Spinal cord (tissue), 10 donors: ENCODE measurements at places on chromosomes 7 and 10. TPM values are rescaled to one million over a fixed set of nuclear protein-coding genes. Genes with fewer than 3 reads are reported as not detected.

The AKR1C1 gene
- 20.2 TPM for total RNA-seq

The MGAM2 gene
- total RNA-seq: 0.33 TPM

The HSPA12A gene
- 35.1 TPM for total RNA-seq

The CAV2 gene
- total RNA-seq: 30.7 TPM

The MNX1 gene
- total RNA-seq: 1.2 TPM

GRCh38 chr10:132392184-132392800, 4.7 kb upstream of the PWWP2B start:
- DNase-seq: no peak
- H3K4me1 ChIP-seq: peaks cover 30% of the 10 kb centered on the region
- no peaks in the 10 kb centered on the region for H3K36me3 ChIP-seq

GRCh38 chr7:23600236-23600635, 3.1 kb downstream of the CCDC126 start:
- no peak for DNase-seq
- no peak overlapping the region for H3K27ac ChIP-seq
- no peaks in the 10 kb centered on the region for H3K36me3 ChIP-seq
- H3K4me3 ChIP-seq: no peak overlapping the region

DNA sequence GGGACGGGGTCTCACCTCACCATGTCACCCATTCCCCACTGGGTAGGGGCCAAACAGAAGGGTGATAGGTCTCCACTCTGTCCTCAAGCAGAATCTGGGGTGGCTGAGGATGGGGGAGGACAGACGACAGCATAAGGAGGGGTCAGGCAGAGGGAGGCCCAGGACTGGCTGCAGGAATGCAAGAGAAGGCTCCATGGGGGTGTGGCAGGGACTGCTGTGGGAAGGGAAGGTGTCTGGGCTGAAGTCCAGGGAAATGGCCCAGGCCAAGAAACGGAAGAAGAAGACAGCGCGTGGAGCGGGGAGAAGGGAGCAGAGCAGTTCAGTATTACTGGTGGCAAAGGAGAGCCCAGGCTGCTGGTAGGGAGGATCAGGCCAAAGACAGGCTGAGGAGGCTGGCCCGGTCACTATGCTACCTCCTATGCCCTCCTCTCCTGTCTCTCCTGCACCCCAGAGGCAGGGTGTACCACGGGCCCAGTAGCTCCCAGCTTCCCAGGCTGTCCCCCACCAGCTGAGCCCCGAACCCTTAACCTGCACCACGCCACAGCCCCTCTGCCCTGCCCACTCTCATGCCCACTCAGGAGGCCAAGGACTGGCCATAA, 60.9 kb downstream of the GRB10 start:
- no peak overlapping the region for H3K27ac ChIP-seq
- no peak for DNase-seq
- peaks cover 18% of the 10 kb centered on the region for H3K4me1 ChIP-seq
- H3K27me3 ChIP-seq: no peaks in the 10 kb centered on the region
- no peak overlapping the region for H3K4me3 ChIP-seq

- H3K4me1 ChIP-seq: no peaks in the 10 kb centered on the region
- H3K27me3 ChIP-seq: no peaks in the 10 kb centered on the region
- H3K4me3 ChIP-seq: no peak overlapping the region
- H3K27ac ChIP-seq: no peak overlapping the region
- no peaks in the 10 kb centered on the region for H3K36me3 ChIP-seq
These were observed 353.6 kb downstream of the CRPPA start for GRCh38 chr7:16067711-16068110.
